ENCODE measurements at places on chromosomes 1 and 21.

- no peak for DNase-seq
Observed at GRCh38 chr1:93296555-93297154, 49.1 kb upstream of the DR1 start.

DNA sequence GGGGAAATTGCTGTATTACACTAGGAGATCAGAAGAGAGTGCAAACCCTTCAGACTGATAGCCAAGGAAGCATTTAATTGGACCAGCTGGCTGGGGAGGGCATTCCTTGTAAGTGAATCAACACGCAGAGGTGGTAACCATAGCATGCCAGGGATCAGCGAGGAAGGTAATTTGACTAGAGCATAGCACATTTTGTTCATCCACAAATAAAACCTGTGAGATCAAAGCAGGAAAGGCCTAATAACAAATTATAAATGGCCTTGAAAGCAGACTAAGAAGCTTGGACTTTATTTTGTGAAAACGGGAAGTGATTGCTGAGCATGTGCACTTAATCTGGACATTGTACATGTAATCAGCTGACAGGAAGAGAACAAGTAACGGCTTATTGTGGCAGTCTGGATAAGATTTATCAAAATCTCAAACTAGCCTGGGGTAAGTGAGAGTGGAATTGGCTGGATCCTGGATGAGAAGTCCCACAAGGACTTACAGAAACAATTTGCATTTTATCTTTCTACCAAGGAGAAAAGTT lies 11.7 kb upstream of the CD55 start:
- no peak for DNase-seq

GRCh38 chr1:73273886-73274285 lies 924.1 kb downstream of the LRRIQ3 start:
- no peak for DNase-seq

GRCh38 chr1:147833231-147833860 lies 69.2 kb upstream of the GJA8 start:
- no peak for DNase-seq

DNA sequence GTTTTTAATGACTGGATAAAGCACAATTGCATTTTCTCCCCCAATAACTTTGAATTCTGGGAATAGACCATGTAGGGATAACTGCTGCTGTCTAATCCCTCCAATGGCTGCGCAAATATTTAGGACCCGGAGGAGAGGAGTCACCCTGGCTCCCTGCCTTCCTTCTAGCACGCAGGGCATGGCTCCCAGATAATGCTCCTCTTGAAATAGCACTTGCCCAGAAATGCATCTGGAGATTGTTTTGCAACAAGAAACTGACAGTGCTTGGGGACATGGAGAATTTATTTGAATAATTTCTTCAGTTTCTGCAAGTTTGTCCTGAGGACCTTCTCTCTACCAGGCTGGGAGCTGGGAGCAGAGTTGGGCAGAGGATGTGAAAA lies 83.5 kb downstream of the MAN1C1 start:
- no peak for DNase-seq
